ENCODE measurements at places on chromosomes 13 and 19. TPM values are rescaled to one million over a fixed set of nuclear protein-coding genes. Genes with fewer than 3 reads are reported as not detected.

Gene ARL11
- total RNA-seq: not detected

Gene ZNF610
- total RNA-seq: not detected

Gene PLPPR2
- 9.6 TPM for total RNA-seq

Gene IGSF23
- total RNA-seq: 0.59 TPM

Gene CGB8
- total RNA-seq: 2.1 TPM

Gene DIAPH3
- 8.0 TPM for total RNA-seq

Gene ZNF649
- total RNA-seq: 0.18 TPM

Gene SYT3
- total RNA-seq: 0.76 TPM

Gene KLF16
- 29.1 TPM for total RNA-seq

Gene C19orf81
- 9.5 TPM for total RNA-seq

Gene CEACAM7
- not detected for total RNA-seq

Gene TINCR
- total RNA-seq: 3.5 TPM

Gene FCAR
- not detected for total RNA-seq

Gene MAMSTR
- 0.42 TPM for total RNA-seq

Gene NKPD1
- 0.06 TPM for total RNA-seq

Gene ZNF723
- not detected for total RNA-seq

Gene TJP3
- total RNA-seq: 0.19 TPM

Gene CADM4
- 12.9 TPM for total RNA-seq

Gene MRI1
- 16.4 TPM for total RNA-seq

Gene ADGRE1
- 6.5 TPM for total RNA-seq

Gene SHANK1
- total RNA-seq: 0.35 TPM

Gene SIGLEC7
- not detected for total RNA-seq

Gene CLIP3
- 0.96 TPM for total RNA-seq

Gene ETHE1
- total RNA-seq: 57.6 TPM

Gene MAP4K1
- 1.1 TPM for total RNA-seq

Gene SELENOV
- total RNA-seq: not detected

Gene PDE4C
- total RNA-seq: not detected

Gene ADGRE3
- total RNA-seq: not detected

Gene CLDND2
- 9.1 TPM for total RNA-seq

Gene ZNF726
- total RNA-seq: 0.59 TPM

Gene NCAN
- 0.15 TPM for total RNA-seq

Gene RFPL4AL1
- total RNA-seq: not detected

Gene KIR2DL4
- total RNA-seq: not detected

Gene GAS6
- total RNA-seq: 7.9 TPM

Gene COX6B2
- 1.5 TPM for total RNA-seq

Gene ALG5
- total RNA-seq: 39.3 TPM

Gene CEACAM20
- total RNA-seq: not detected

Gene FPR1
- not detected for total RNA-seq

Gene LRFN3
- 18.1 TPM for total RNA-seq

Gene EID2
- 47.6 TPM for total RNA-seq

Gene KIR3DL2
- total RNA-seq: not detected

Gene PSG4
- 1.0 TPM for total RNA-seq

Gene RAD23A
- total RNA-seq: 78.9 TPM

Gene PALM3
- 1.9 TPM for total RNA-seq

Gene FGF21
- total RNA-seq: not detected

Gene SHC2
- 1.3 TPM for total RNA-seq

Gene MEDAG
- total RNA-seq: not detected

Gene SIAH3
- total RNA-seq: not detected

Gene RHPN2
- total RNA-seq: 57.5 TPM

Gene PDE4A
- 3.7 TPM for total RNA-seq

Gene POU2F2
- total RNA-seq: 0.33 TPM

Gene PIBF1
- 6.5 TPM for total RNA-seq

Gene FAM83E
- total RNA-seq: 0.13 TPM

Gene TTC9B
- 0.79 TPM for total RNA-seq

Gene ZSCAN22
- 2.8 TPM for total RNA-seq

Gene SMIM44
- total RNA-seq: not detected

Gene CNN1
- 0.60 TPM for total RNA-seq

Gene ZNF613
- total RNA-seq: 0.89 TPM
